ENCODE measurements at places on chromosomes 3 and 15. TPM values are rescaled to one million over a fixed set of nuclear protein-coding genes. Genes with fewer than 3 reads are reported as not detected.

DNA sequence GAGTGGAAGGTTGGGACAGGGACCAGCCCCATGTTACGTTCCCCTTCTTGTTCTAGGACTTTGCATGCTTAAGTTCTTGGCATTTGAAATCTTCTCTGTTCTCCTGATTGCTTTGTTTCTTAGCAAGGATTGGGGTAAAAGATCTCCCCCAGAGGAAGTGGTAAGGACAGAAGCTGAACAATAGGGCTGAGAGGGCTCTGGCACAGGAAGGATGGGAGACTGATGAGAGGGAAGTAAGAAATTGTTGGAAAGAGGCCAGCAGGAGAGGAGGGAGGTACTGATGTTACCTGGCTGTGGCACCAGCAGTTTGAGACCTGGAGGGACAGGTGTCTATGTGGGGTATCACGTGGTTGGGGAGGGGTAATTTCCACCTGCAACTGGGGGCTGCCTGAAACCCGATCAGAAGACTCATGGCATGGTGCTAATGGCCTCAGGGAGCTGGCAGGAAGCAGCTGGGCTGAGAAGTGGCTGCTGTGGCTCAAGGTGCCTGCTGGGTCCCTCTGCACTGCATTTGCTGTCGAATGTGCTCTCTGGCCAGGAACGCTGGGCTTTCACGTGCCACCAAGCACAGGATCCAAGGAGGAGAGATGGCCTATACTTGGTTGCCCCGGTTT lies 108.4 kb downstream of the LSM3 start:
- no peak for DNase-seq

The IQCH gene
- 1.7 TPM for total RNA-seq

- DNase-seq, result no peak
Observed at GRCh38 chr3:119018690-119019463, 15.8 kb downstream of the IGSF11 start.

- DNase-seq, result no peak
Observed at GRCh38 chr3:112606098-112606497, 34.8 kb downstream of the CCDC80 start.

DNA sequence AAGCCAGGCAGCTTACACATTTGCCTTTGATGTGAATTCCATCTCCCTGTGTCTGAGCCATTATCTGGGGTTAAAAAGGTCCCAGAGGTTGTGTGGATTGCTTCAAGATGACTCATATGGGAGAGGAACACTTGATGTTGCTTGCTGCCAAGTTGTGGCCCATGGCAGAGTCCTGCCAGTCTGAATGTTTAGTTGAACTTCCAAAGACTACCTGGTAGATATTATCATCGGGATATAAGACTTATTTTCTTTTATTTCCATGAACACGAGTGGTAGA lies 85.6 kb downstream of the TJP1 start:
- DNase-seq, result peak; percentile 81

The TERB2 gene
- not detected for total RNA-seq

GRCh38 chr3:177802151-177802900 lies 605.0 kb upstream of the TBL1XR1 start:
- no peak for DNase-seq

DNA sequence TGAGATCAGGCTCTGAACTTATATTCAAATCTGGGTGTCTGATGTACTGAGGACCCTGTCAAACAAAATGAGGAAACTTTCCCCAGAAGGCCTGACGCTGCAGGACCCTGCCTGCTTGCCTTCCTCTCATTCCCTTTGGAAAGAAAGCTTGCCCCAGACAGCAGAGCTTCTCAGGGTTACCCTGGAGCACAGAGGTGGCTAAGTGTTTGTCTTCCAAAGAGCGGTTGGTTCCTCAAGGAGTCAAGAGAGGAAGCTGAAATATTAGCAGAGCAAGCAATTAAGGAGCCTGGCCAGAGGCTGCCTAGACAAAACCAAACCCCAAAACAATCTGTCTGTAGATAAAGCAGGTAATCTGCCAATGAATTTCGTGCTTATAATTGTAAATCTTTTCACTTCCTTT lies 175.3 kb downstream of the NR1D2 start:
- no peak for DNase-seq

- DNase-seq, result no peak
Observed at GRCh38 chr3:64900156-64900555, 212.4 kb upstream of the ADAMTS9 start.

- DNase-seq, result peak; percentile 45
Observed at GRCh38 chr3:106609666-106610301, 741.0 kb upstream of the CBLB start.

DNA sequence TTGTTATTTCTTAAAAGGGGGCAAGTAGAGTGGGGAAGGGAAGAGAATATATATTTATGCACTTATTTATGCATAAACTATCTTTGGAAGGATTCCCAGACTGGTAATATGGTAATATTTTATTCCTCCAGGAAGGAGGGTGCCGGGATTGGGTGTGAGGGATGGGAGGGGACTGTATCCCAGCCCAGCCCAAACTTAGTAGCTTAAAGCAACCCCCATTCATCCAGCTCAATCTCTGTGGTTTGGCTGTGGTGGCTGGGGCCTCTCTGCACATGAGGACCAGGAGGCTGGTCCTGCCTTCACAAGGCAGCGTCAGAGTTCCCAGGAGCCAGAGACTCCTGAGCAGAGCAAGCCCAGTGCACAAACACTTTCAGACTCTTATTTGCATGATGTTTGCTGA lies 48.4 kb downstream of the CCNL1 start:
- DNase-seq, result no peak

The GMPPB gene
- total RNA-seq, result 26.5 TPM

DNA sequence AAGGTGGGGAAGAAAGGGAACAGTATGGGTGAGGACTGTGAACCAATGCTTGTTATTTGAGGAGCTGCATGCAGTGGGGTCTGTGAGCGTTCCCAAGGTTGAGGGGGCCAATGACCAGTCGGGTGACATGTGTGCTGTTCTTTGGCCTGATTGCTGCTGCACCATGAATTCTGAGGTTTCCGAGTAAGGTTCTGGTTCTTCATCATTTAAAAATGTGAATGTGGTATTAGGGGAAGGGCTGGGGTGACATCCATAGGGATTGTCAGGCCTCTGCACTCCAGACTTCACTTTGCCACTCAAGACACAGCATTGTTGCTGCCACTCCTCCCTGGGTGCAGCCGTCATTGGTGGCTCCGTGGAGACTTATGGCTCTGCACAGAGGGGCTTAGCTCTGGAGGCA lies 32.5 kb downstream of the ABHD17C start:
- no peak for DNase-seq

The C3orf52 gene
- 64.5 TPM for total RNA-seq

- DNase-seq, result no peak
Observed at GRCh38 chr3:156763931-156764720, 62.0 kb upstream of the LEKR1 start.

The MYO9A gene
- total RNA-seq, result 76.0 TPM

- DNase-seq, result no peak
Observed at GRCh38 chr3:178195824-178196223, 340.4 kb upstream of the KCNMB2 start.

GRCh38 chr3:56064684-56065083 lies 403.6 kb downstream of the ERC2 start:
- no peak for DNase-seq

DNA sequence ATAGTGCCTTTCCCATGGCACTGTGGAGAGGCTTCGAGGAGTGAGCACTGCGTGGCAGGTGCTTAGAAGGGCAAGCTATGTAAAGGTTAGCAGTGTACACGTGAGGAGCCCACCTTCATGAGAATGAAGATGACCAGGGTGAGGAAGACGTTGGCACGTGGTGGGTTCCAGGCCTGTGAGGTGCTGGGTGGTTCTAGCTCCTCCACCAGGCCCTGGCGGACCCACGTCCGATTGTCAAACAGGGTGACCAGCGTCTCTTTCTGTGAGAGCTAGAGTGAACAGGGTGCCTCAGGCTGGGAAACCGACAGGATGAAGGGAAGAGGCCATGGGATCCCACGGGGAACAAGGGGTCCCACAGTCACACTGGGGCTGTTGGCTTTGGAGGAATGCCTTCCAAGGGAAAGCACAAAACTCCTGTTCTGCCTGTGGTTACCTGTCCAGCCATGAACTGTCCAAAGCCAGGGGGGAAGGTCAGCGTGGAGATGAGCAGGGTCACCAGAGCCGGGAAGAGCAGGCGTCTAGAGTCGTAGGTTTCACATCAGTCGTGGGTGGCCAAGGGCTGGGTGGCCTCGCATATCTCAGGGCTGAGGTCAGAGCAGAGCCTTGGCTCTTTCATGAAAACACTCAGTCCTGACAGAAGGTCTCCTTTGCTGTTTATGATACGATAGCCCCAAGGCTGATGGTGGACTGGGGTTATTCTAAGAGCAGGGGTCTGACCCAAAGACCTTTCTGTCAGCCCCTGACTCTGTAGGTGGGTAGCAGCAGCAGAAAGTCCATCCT lies 6.0 kb downstream of the CLCN2 start:
- peak; percentile 29 for DNase-seq

- DNase-seq, result no peak
Observed at GRCh38 chr3:198109883-198110282, 149.9 kb downstream of the LMLN start.

The LMAN1L gene
- total RNA-seq, result not detected

DNA sequence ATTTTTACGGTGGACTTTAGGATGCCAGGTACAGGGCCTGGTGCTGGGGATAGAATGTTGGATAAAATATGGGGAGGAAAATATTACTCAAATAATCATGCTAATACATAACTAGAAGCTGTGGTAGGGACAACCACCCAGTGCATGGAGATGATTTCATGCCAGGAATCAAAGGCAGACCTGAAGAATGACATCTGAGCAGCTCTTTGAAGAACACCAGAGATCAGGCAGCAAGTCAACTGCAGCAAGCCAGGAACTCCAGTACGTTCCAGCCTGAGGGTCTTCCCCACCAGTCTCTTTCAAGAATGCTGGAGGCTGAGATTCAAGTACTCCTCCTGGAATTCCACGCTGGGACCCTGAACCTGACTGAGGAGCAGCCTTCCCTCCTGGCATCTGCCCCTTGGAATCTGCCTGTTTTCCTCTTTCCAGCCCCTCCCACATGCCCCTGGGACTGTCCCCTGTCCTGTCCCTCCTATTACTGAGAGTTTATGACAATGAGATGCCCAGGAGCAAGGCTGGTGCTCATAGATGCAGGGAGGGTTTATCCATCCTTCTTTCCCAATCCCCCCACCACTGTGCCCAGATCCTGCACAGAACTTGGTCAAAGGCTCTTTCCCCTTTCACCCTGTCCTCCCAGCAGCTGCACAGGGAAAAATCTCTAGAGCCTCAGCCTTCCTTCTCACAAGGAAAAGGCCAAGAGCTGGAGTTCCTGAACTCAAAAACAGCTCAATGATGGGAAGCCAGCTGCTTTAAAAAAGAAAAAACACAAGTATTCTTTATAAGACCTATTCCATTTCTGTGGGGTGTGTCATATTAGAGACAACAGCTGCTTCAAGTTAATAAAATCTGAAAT lies 68.0 kb downstream of the PDZRN3 start:
- DNase-seq, result no peak

The CLEC3B gene
- 1.1 TPM for total RNA-seq

- DNase-seq, result no peak
Observed at GRCh38 chr3:8206971-8207617, 294.5 kb upstream of the LMCD1 start.

The SUCNR1 gene
- not detected for total RNA-seq

DNA sequence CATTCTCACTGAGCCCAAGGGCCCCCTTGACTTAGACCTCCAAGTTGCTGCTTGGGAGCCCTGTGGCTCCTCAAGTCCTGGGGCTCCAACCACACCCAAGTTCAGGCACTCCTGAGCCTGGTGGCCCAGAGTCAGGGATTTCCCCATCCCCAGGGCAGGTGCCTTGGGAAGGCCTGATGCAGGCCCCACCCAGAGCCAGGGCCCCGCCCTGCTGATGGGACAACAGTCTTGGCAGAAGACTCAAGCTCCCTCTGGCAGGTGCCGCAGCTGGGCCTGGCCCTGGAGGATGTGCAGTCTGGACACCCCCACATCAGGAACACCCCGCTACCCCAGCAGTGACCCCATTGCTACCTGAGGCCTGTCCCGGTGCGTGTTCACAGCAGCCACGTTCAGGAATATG lies 17.7 kb upstream of the SHISA5 start:
- DNase-seq, result no peak

GRCh38 chr3:158330870-158331269 lies 221.0 kb downstream of the RSRC1 start:
- DNase-seq, result no peak

- DNase-seq, result peak; percentile 46
Observed at GRCh38 chr15:72342385-72342784, 22.4 kb upstream of the CELF6 start.

The IL17RD gene
- total RNA-seq, result 3.1 TPM

DNA sequence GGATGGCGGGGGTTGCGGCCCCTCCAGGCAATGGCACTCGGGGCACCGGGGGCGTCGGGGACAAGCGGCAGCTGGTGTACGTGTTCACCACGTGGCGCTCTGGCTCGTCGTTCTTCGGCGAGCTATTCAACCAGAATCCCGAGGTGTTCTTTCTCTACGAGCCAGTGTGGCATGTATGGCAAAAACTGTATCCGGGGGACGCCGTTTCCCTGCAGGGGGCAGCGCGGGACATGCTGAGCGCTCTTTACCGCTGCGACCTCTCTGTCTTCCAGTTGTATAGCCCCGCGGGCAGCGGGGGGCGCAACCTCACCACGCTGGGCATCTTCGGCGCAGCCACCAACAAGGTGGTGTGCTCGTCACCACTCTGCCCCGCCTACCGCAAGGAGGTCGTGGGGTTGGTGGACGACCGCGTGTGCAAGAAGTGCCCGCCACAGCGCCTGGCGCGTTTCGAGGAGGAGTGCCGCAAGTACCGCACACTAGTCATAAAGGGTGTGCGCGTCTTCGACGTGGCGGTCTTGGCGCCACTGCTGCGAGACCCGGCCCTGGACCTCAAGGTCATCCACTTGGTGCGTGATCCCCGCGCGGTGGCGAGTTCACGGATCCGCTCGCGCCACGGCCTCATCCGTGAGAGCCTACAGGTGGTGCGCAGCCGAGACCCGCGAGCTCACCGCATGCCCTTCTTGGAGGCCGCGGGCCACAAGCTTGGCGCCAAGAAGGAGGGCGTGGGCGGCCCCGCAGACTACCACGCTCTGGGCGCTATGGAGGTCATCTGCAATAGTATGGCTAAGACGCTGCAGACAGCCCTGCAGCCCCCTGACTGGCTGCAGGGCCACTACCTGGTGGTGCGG lies 1.9 kb downstream of the CHST2 start:
- no peak for DNase-seq

DNA sequence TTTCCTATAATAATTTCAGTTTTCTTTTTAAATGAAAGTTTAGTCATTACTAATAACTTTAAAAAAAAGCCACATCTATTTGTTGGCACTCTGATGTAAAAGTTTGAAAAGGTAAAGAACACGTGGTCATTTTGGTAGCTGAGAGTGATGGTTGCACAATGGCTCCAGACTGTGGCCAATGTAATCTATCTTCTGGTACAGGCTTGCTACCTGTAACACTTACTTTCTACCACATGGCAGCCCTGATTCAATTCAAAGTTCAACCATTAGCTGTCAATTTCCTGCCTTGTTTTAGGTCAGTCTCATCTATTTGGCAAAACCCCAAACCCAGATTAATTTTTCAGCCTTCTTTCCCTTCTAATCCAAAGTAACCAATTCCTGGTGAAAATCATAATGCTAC lies 126.1 kb downstream of the TUSC7 start:
- no peak for DNase-seq

The SPTBN5 gene
- total RNA-seq, result 2.3 TPM

The EOMES gene
- 0.53 TPM for total RNA-seq
